ENCODE measurements at places on chromosomes 7 and 10. TPM values are rescaled to one million over a fixed set of nuclear protein-coding genes. Genes with fewer than 3 reads are reported as not detected.

The NPSR1 gene
- not detected for polyA plus RNA-seq

DNA sequence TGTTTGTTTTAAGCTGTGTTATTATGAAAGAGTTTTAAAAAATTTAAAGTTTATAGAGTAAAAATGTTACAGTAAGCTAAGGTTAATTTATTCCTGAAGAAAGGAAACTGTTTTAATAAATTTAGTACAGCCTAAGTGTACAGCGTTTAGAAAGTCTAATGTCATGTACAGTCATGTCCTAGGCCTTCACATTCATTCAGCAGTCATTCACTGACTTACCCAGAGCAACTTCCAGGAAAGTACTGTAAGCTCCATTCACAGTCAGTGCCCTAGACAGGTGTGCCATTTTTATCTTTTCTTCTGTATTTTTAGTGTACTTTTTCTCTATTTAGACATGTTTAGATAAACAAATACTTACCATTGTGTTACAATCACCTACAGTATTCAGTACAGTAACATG, 126.8 kb downstream of the TPK1 start:
- DNase-seq: no peak

DNA sequence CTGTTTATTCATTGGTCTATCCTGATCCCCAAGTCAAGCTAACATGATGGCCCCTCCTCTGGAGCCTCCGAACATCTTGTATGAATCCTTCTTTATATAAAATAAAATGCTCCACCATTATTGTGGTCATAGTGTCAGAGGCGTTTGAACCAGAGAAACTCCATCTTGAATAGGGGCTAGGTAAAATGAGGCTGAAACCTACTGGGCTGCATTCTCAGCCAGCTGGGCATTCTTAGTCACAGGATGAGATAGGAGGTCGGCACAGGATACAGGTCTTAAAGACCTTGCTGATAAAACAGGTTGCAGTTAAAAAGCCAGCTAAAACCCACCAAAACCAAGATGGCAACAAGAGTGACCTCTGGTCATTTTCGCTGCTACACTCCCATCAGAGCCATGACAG, 905.8 kb upstream of the AUTS2 start:
- no peak for DNase-seq

GRCh38 chr7:30226614-30227268, 57.7 kb upstream of the ZNRF2 start:
- DNase-seq: no peak

The OR13A1 gene
- 0.22 TPM for polyA plus RNA-seq

DNA sequence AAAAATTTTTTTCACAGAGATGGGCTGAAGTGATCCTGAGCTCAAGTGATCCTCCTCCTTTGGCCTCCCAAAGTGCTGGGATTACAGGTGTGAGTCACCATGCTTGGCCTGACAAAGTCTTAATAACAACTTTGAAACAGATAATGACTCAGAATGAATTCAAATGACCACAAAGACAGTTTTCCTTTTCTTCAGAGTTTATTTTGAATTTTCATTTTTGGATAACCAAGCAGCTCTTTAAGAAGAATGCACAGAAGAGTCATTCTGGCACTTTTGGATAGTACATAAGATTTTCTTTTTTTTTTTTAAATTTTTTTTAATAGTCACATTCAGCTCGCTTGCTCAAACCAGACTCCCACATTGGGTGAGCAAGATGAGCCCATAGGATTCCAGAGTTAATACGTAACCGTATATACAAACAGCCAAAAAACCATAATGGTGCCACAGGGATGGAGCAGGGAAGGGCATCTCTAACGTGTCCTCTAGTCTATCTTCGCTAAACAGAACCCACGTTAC, 43.0 kb upstream of the NMT2 start:
- DNase-seq: no peak

The CDNF gene
- 2.1 TPM for polyA plus RNA-seq

- DNase-seq: no peak
These were observed 144.5 kb upstream of the POT1 start for GRCh38 chr7:125074141-125074540.

DNA sequence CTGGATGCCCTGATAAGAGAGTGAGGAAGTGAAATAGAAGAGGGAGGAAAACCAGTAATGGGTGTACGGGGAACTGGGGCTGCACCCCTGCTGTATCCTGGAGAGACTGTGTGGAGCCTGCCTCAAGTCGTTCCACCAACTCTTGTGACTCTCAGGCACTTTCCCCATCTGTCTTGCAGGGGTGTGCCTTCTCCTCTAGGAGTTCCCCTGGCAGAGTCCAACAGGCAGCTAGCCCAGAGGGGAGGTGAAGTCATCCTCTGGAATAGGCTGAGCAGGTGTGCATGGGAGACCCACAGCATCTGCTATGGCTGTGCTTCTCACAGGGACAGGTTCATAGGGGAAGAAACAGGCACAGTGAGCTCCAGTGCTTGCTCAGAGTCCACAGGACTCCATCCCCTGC, 46.8 kb downstream of the WIPF3 start:
- no peak for DNase-seq

DNA sequence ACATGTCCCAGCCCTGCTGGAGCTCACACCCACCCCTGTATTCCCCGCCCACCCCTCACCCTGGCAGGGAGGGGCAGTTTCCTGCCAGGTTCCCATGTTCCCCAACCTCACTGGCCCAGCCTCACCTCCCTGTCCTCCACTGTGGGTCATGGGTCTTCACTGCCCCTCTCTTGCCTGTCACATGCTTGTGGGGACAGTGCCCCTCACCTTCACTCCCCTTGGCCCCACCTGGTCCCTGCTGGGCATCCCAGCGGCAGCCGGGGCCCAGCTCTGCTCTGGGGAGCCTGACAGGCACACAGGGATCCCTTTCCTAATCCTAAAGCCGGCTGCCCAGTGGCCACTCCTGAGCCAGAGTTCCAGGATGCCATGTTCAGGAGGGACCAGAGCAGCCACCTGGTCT, 21.4 kb upstream of the ZNF862 start:
- no peak for DNase-seq

The DYDC2 gene
- polyA plus RNA-seq: 1.5 TPM

DNA sequence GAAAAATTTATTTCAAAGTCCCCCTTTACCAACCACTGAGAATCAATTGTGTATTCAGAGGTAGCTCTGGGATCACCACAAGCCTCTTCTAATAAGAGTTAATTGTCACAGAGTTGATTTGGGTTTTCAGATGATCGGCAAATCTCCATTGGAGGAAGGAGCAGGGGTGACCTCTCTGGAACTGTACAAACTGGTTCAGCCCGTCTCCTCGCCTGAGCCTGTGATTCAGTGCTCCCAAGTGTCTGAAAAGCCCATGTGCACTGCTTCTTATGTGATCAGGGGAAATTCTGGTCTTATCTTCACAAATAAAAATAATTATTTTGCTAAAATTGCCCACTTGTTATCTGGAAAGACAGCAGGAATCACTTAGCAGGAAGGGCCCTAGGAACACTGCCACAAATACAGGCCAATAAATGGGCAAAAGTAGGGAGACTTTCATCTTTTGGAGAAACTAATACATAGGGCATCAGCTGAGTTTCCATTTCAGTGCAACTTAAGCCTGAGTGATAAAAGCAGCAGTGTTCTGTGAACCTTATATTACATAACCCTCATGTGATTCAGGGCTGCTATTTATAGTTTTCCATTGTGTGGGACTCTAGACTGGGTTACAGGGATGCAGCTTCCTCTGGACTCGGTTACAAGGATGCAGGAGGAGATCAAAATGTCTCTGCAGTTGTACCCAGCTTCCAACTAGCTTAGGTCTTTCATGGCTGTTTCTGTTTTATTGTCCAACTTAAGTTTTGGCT, 32.3 kb downstream of the CDK1 start:
- no peak for DNase-seq

- DNase-seq: no peak
These were observed 465.2 kb downstream of the MDFIC start for GRCh38 chr7:115387137-115387536.

The INTS15 gene
- polyA plus RNA-seq: 39.5 TPM

DNA sequence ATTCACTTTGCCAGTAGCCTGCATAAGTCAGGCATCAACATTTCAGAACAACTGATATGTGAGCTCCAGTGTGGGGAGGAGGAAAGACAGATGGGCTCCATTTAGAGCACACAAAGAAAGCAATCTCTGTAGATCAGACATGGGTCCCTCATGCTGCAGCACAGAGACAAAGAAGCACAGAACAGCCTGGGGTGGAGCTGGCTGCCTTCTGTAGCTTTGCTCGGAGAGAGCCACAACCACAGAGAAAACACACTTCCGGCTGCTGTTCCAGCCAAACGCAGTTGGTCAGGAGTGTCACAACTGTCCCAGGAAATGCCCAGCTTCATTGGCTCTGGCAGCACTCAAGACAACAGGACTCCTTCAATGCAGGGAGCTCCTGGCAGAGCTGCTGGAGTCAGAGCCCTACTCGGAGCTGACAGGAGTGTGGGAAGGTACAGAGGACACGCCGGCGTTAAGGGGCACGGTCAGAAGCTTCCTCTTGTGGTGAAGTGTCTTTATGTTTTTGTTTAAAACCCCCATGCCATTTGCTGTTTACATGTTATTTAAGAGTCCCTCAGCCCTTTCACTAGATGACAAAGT, 494.4 kb downstream of the TCERG1L start:
- DNase-seq: no peak

- DNase-seq: no peak
These were observed 39.6 kb upstream of the ZNF680 start for GRCh38 chr7:64602518-64602917.

DNA sequence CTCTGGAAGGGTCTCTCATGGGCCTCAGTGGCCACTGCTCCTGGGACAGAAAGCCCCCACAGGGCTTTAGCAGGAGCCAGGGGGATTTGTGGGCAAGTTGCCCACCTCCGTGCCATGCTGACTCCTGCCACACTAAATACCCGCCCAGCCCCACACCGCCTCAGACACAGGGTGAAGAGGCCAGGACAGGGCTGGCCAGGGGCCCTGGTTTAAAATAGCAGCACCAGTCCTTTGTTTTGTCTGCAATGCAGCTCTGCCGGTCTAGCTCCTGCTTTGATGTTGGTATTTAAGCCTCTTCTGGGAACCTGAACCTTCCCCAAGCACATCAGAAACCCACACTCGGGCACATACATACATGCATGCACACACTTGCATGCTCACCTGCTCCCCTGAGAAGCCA, 14.4 kb upstream of the TNRC18 start:
- no peak for DNase-seq

The EN2 gene
- 0.07 TPM for polyA plus RNA-seq

DNA sequence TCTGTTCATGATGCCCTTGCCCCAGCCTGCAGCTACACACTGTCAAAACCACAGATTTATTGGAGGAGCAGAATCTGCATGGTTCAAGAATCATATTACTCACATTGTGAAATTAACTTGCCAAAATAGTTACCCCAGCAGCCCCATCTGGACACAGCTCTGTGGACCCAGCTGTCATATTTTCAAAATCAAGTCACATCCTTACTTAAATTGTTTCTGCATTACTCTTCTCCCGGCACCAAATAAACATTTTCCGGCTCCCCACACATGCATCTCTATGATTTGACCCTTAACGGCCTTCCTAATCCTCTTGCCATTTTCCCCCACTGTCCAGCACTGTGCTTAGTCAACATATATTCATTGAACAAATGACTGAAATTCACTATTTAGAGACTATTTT, 43.8 kb upstream of the GPR26 start:
- DNase-seq: no peak

The A1CF gene
- 8.9 TPM for polyA plus RNA-seq

GRCh38 chr10:128892005-128892404, 575.0 kb upstream of the MGMT start:
- no peak for DNase-seq

GRCh38 chr7:41459183-41459582, 243.7 kb downstream of the INHBA start:
- DNase-seq: no peak
